ENCODE measurements at places on chromosomes 7 and 10.
A peak's percentile ranks its signal among the peaks of the same experiment; 100 is the strongest.

- DNase-seq = peak; percentile 9
- peaks cover 16% of the 10 kb centered on the region for H3K4me1 ChIP-seq
- H3K27ac ChIP-seq = no peak within 1 kb of the TSS
Measured at GRCh38 chr7:88306590-88307048, at the start of gene STEAP4. STEAP4 (minus strand) TSS chr7:88306894; CDS start chr7:88284269, 22,625 bp downstream.

DNA sequence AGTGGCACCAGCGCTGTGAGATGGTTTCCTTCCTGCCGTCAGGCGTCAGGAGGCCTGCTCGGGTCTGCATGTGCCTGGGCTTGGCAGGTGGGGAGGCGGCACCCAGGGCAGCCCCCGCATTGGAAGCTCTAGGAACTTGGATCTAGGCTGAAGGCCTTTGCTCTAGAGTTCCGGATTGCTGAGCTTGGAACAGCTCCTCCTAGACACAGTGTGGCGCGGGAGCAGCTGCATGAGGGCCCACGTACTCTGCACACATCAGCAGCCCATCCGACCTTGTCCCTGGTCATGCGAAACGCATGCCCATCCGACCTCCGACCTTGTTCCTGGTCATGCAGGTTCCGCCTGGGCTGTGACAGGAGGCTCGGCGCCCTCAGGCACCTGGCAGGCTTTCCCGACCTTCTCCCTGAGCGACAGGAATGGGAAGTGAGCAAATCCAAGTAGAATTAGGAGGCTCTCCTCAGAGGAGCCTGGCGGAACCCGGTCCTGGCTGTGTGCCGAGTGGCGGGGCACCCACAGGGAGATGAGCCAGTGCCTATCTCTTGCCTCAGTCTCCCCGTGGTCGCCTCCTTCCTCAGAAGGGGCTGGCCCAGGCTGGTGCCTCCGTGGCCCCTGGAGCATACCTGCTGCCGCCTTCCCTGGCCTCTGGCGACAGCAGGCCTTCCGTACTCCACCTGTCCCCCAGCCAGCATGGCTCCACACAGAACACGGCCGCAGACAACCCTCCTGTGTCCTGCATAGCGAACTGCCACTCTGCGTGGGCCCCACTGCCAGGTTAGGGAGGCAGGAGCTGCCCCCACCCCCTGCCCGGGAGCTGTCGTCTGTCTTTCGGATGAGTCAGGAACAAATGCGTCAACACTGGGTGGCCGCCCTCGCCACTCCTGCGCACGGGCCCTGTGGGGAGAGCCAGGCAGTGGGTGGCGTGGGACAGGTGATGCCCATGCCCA, 12.0 kb downstream of the GET4 start:
- peaks cover 52% of the 10 kb centered on the region for H3K36me3 ChIP-seq
- H3K4me1 ChIP-seq = peaks cover 7% of the 10 kb centered on the region
- no peaks in the 10 kb centered on the region for H3K27me3 ChIP-seq
- H3K27ac ChIP-seq = no peak overlapping the region

DNA sequence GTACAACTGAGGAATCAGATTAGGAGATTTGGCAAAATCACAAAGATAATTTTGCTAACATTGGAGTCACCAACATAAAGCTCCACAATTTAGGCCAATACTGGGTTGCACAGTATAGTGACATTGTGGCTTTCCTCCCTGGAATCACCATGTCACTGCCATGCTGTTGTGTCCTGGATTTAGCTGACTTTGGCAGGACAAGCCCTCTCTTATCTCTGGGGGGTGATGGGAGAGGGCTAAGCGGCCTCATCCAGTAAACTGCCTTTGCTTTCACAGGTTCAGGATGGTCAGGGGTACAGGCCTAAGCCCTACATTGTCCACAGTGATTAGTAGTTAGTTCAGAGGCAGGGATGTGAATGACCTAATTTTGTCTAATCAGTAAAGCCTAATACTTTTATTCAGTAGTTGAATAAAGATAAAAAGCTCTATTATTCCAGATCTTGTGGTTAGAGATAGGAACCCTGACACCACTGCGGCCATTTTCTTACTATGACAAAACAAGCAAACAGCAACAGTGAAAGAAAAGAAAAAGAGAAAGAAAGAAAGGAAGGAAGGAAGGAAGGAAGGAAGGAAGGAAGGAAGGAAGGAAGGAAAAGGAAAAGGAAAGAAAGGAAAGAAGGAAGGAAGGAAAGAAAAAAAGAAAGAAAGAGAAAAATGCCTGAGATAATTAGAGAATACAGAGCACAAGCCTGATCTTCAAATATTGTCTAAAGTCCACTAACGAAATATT, 140.1 kb downstream of the ETV1 start:
- DNase-seq = no peak
- H3K27ac ChIP-seq = no peak overlapping the region
- H3K27me3 ChIP-seq = no peaks in the 10 kb centered on the region
- H3K4me3 ChIP-seq = no peak overlapping the region
- H3K4me1 ChIP-seq = no peaks in the 10 kb centered on the region
- H3K36me3 ChIP-seq = no peaks in the 10 kb centered on the region

DNA sequence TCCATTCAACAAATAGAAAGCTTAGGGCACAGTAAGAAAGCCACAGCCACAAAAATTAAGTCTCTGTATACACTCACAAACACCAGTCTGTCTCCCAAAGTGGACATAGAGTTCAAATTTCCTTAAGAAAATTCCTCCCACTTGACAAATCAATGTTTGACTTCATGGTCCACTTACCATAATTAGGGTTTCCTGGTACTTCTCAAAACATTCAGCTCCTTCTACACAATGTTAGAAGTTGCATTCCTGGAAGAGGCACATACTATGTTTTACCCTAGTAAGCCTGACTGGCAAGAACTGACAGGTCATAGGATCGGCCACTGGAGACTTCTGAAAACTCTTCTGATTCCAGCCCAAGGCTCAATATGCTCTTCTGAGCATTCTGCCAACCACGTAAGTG, 70.5 kb downstream of the CPXM2 start:
- DNase-seq = no peak
- H3K27me3 ChIP-seq = no peaks in the 10 kb centered on the region
- peaks cover 40% of the 10 kb centered on the region for H3K4me1 ChIP-seq
- no peaks in the 10 kb centered on the region for H3K36me3 ChIP-seq

- H3K36me3 ChIP-seq = no peaks in the 10 kb centered on the region
- peak overlapping the region; percentile 59 for H3K4me3 ChIP-seq
- no peaks in the 10 kb centered on the region for H3K27me3 ChIP-seq
- no peak overlapping the region for H3K27ac ChIP-seq
Measured at GRCh38 chr7:80078159-80078731, 56.4 kb upstream of the GNAI1 start.

- no peaks in the 10 kb centered on the region for H3K4me1 ChIP-seq
- no peak for DNase-seq
- H3K27me3 ChIP-seq = no peaks in the 10 kb centered on the region
Measured at GRCh38 chr7:137626469-137627067, 220.2 kb downstream of the DGKI start.

GRCh38 chr7:134290286-134290685, 26.4 kb downstream of the SLC35B4 start:
- peaks cover 5% of the 10 kb centered on the region for H3K36me3 ChIP-seq
- no peaks in the 10 kb centered on the region for H3K27me3 ChIP-seq
- H3K27ac ChIP-seq = no peak overlapping the region

- no peak for DNase-seq
- no peak overlapping the region for H3K27ac ChIP-seq
- no peak overlapping the region for H3K4me3 ChIP-seq
- H3K4me1 ChIP-seq = no peaks in the 10 kb centered on the region
- H3K36me3 ChIP-seq = no peaks in the 10 kb centered on the region
Measured at GRCh38 chr7:106493041-106493731, 167.8 kb downstream of the CCDC71L start.

- H3K4me3 ChIP-seq = peak overlapping the region; percentile 44
- H3K27me3 ChIP-seq = no peaks in the 10 kb centered on the region
Measured at GRCh38 chr7:128271471-128271941, 30.4 kb downstream of the LEP start.

DNA sequence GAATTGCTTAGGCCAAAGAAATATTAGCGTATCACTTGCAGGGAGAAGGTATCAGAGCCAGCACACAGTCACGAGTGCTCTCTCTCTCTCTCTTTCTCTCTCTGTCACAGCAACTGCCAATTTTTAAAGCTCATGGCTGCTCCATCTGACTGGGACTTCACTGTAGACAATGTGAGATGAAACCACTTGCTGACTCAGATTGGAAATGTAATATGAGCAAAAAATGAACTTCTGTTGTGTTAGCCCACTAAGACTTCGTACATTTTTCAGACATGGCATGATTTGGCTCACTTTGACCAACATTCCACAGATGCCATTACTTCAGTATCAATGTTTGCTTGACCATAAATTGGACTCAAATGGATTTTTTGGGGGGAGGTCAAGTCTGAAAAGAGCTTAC, 68.1 kb downstream of the DGKB start:
- no peak overlapping the region for H3K4me3 ChIP-seq
- H3K36me3 ChIP-seq = no peaks in the 10 kb centered on the region
- no peak overlapping the region for H3K27ac ChIP-seq
- DNase-seq = no peak
- no peaks in the 10 kb centered on the region for H3K4me1 ChIP-seq
- no peaks in the 10 kb centered on the region for H3K27me3 ChIP-seq

- H3K4me3 ChIP-seq = no peak overlapping the region
- H3K27ac ChIP-seq = peak overlapping the region; percentile 36
- H3K4me1 ChIP-seq = peaks cover 5% of the 10 kb centered on the region
Measured at GRCh38 chr7:25758559-25758958, 393.4 kb upstream of the NFE2L3 start.

GRCh38 chr7:72176875-72177274, 235.3 kb downstream of the CALN1 start:
- no peak for DNase-seq
- no peak overlapping the region for H3K27ac ChIP-seq
- no peaks in the 10 kb centered on the region for H3K4me1 ChIP-seq
- no peak overlapping the region for H3K4me3 ChIP-seq
- no peaks in the 10 kb centered on the region for H3K27me3 ChIP-seq

- peaks cover 24% of the 10 kb centered on the region for H3K4me1 ChIP-seq
- H3K4me3 ChIP-seq = no peak overlapping the region
- DNase-seq = no peak
- no peaks in the 10 kb centered on the region for H3K27me3 ChIP-seq
- no peaks in the 10 kb centered on the region for H3K36me3 ChIP-seq
Measured at GRCh38 chr7:74015670-74016069, 12.3 kb upstream of the ELN start.

GRCh38 chr10:13528123-13528874, 515 bp downstream of the BEND7 start:
- no peak for DNase-seq
- H3K27me3 ChIP-seq = no peaks in the 10 kb centered on the region
- no peaks in the 10 kb centered on the region for H3K36me3 ChIP-seq
- peaks cover 5% of the 10 kb centered on the region for H3K4me1 ChIP-seq
- H3K27ac ChIP-seq = peak overlapping the region; percentile 71

GRCh38 chr10:131166486-131166885, 145.0 kb downstream of the TCERG1L start:
- no peaks in the 10 kb centered on the region for H3K27me3 ChIP-seq
- H3K36me3 ChIP-seq = no peaks in the 10 kb centered on the region
- no peak overlapping the region for H3K4me3 ChIP-seq
- H3K4me1 ChIP-seq = no peaks in the 10 kb centered on the region
- H3K27ac ChIP-seq = no peak overlapping the region

DNA sequence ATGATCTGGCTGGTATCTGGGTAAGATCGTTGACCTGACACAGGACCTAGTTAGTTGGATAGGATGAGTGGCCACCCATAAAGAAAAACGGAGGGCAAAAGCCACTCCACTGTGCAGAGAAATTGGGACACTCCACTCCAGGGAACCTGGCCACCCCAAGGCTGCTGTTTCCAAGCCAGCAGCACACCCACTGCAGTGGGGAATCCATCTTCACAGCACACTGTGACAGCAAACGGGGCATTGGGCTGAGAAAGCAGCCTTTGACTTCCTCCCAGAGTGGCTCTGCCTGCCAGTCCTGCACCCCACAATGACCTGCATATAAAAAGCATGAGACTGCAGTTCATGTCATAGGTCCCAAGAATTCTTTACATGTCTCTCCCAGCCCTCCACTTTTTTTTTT, 52.9 kb downstream of the MTPN start:
- no peaks in the 10 kb centered on the region for H3K27me3 ChIP-seq
- no peak overlapping the region for H3K27ac ChIP-seq
- H3K36me3 ChIP-seq = peaks cover 5% of the 10 kb centered on the region
- H3K4me1 ChIP-seq = no peaks in the 10 kb centered on the region
- DNase-seq = no peak
- H3K4me3 ChIP-seq = no peak overlapping the region

GRCh38 chr10:116653885-116654284, 33.1 kb downstream of the PNLIPRP2 start:
- no peak overlapping the region for H3K4me3 ChIP-seq
- H3K36me3 ChIP-seq = no peaks in the 10 kb centered on the region
- DNase-seq = no peak
- no peaks in the 10 kb centered on the region for H3K4me1 ChIP-seq
- no peaks in the 10 kb centered on the region for H3K27me3 ChIP-seq
- H3K27ac ChIP-seq = no peak overlapping the region

GRCh38 chr7:132076301-132077035, 499.8 kb downstream of the PLXNA4 start:
- DNase-seq = no peak
- no peak overlapping the region for H3K27ac ChIP-seq
- no peak overlapping the region for H3K4me3 ChIP-seq
- H3K27me3 ChIP-seq = no peaks in the 10 kb centered on the region
- H3K4me1 ChIP-seq = peaks cover 16% of the 10 kb centered on the region

GRCh38 chr7:2967705-2968104, 76.0 kb downstream of the CARD11 start:
- H3K27ac ChIP-seq = no peak overlapping the region
- H3K27me3 ChIP-seq = no peaks in the 10 kb centered on the region
- no peak overlapping the region for H3K4me3 ChIP-seq
- H3K4me1 ChIP-seq = no peaks in the 10 kb centered on the region
- DNase-seq = no peak
- H3K36me3 ChIP-seq = no peaks in the 10 kb centered on the region

DNA sequence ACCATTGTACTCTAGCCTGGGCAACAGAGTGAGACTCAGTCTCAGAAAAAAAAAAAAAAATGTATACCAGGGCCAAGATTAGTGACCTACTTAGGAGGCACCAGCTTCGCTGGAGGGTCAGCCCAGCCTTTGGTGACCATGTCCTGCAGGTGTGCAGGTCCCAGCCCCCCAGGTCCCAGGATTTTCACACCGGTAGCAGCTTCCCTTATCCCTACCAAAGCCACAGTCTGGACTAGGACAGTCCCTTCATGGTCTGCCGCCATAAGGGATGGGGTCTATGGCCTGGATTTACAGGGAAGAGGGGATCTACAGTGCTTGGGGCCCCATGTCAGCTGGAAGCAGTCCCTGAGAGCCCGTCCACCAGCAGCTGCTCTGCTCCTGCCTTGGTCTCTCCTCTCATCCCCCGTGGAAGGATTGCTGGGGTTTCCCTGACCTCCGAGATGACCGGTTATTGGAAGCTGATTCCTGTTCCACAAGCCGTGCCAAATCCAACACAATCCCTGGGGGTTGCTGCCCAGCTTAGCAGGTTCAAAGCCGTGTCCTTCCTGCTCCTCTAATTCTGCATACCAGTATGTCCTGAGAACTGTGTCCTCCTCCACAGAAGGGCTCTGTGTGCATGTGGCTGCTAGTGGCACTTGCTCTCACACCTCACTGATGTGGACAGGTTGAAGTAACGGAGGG, 11.0 kb upstream of the NDUFB2 start:
- no peak overlapping the region for H3K4me3 ChIP-seq
- H3K36me3 ChIP-seq = peaks cover 22% of the 10 kb centered on the region
- no peaks in the 10 kb centered on the region for H3K27me3 ChIP-seq
- no peak for DNase-seq
- no peaks in the 10 kb centered on the region for H3K4me1 ChIP-seq

- H3K27ac ChIP-seq = no peak overlapping the region
- no peak for DNase-seq
- H3K4me3 ChIP-seq = no peak overlapping the region
- no peaks in the 10 kb centered on the region for H3K36me3 ChIP-seq
- no peaks in the 10 kb centered on the region for H3K27me3 ChIP-seq
- H3K4me1 ChIP-seq = no peaks in the 10 kb centered on the region
Measured at GRCh38 chr7:118862740-118863139, 638.2 kb downstream of the ANKRD7 start.
